Melanocyte of skin (primary cell): ENCODE measurements at places on chromosomes 16 and 17. TPM values are rescaled to one million over a fixed set of nuclear protein-coding genes. Genes with fewer than 3 reads are reported as not detected.

Gene GDE1
- total RNA-seq, result 68.1 and 98.1 TPM in 2 replicates

Gene CA7
- not detected in 2 replicates for total RNA-seq

Gene HOXB3
- 2.3 and 4.0 TPM in 2 replicates for total RNA-seq

Gene SPATA22
- 0.31 and 1.7 TPM in 2 replicates for total RNA-seq

Gene KIF2B
- not detected in 2 replicates for total RNA-seq

Gene HBA1
- not detected in 2 replicates for total RNA-seq

Gene ADAM11
- total RNA-seq, result 0.62 and 1.00 TPM in 2 replicates

Gene CDRT4
- 0.67 TPM in 1 of 2 replicates, not detected in the other for total RNA-seq

Gene ZNF624
- 4.0 and 5.9 TPM in 2 replicates for total RNA-seq

Gene CRHR1
- not detected in 2 replicates for total RNA-seq

Gene SRCIN1
- under 0.01 and 0.36 TPM in 2 replicates for total RNA-seq

Gene CHD9NB
- total RNA-seq, result 0.69 and 1.8 TPM in 2 replicates

Gene MC1R
- 8.3 and 30.2 TPM in 2 replicates for total RNA-seq
